Activated CD4-positive, alpha-beta T cell treated with anti-CD3 and anti-CD28 coated beads for 36 hours (primary cell): ENCODE measurements at places on chromosomes 7 and 10. TPM values are rescaled to one million over a fixed set of nuclear protein-coding genes. Genes with fewer than 3 reads are reported as not detected.

- H3K27ac ChIP-seq: peak overlapping the region; percentile 84
- peaks cover 38% of the 10 kb centered on the region for H3K4me1 ChIP-seq
- H3K4me3 ChIP-seq: peak overlapping the region; percentile 95
- no peak for DNase-seq
- peaks cover 2% of the 10 kb centered on the region for H3K27me3 ChIP-seq
- H3K36me3 ChIP-seq: peaks cover 5% of the 10 kb centered on the region
Measured at GRCh38 chr7:131110297-131111080, 217.2 kb upstream of the MKLN1 start.

DNA sequence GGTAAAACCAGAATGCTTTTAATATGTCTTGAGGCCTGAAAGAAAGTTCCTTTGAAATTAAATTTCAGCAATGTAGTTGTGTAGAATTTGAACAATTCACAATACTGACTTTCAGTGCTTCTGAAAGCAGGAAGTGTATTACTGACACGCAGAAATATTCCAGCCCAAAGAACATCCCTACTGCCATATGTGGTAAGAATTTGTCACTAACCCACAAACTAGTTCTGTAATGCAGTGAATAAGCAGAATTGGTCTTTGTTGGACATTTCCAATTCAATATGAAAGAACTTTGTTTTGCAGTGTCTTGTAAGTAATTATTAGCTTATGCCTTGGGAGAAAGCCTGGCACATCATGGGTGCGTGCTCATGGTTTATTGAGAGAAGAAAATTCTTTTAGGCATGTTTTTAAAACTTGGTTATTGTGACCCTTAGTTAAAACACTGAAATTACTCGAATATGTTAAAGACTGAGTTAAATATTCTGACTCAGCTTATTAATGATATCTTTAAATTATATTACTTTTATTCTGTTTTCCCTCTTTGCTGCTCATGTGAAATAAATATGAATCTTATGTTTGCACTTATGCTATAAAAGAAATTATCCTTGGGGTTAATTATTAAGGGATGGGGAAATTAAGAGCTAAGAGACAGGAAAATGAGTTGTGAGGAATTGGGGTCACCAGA is 33.4 kb downstream of the PTPN12 start:
- H3K36me3 ChIP-seq: peaks cover 5% of the 10 kb centered on the region
- no peak overlapping the region for H3K4me3 ChIP-seq
- no peak for DNase-seq
- no peak overlapping the region for H3K27ac ChIP-seq
- H3K27me3 ChIP-seq: no peaks in the 10 kb centered on the region

DNA sequence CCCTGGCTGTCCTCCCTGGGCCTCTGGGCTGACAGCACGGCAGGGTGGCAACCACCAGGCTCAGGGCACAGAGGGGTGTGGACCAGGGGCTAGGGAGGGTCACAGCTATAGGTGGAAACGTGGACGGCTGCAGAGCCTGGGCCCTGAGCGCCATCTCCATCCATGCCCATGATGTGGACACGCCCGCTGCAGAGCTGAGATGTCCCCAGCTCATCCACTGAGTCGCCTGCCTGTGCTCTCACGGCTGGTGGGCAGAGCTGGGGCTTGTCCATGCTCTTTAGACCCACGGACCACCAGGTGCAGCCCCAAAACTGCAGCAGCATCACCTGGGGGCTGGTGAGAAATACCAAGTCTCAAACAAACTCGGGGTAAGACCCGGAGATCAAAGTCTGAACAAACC is 16.1 kb downstream of the TECPR1 start:
- DNase-seq: no peak
- H3K27me3 ChIP-seq: no peaks in the 10 kb centered on the region
- H3K4me3 ChIP-seq: no peak overlapping the region

- H3K27me3 ChIP-seq: peaks cover 3% of the 10 kb centered on the region
- no peaks in the 10 kb centered on the region for H3K4me1 ChIP-seq
- H3K36me3 ChIP-seq: no peaks in the 10 kb centered on the region
- no peak for DNase-seq
Measured at GRCh38 chr7:18117482-18117881, 89.8 kb upstream of the PRPS1L1 start.

- H3K27me3 ChIP-seq: no peaks in the 10 kb centered on the region
- H3K36me3 ChIP-seq: no peaks in the 10 kb centered on the region
- no peaks in the 10 kb centered on the region for H3K4me1 ChIP-seq
- no peak overlapping the region for H3K27ac ChIP-seq
Measured at GRCh38 chr7:103059471-103059870, 15.1 kb downstream of the FBXL13 start.

DNA sequence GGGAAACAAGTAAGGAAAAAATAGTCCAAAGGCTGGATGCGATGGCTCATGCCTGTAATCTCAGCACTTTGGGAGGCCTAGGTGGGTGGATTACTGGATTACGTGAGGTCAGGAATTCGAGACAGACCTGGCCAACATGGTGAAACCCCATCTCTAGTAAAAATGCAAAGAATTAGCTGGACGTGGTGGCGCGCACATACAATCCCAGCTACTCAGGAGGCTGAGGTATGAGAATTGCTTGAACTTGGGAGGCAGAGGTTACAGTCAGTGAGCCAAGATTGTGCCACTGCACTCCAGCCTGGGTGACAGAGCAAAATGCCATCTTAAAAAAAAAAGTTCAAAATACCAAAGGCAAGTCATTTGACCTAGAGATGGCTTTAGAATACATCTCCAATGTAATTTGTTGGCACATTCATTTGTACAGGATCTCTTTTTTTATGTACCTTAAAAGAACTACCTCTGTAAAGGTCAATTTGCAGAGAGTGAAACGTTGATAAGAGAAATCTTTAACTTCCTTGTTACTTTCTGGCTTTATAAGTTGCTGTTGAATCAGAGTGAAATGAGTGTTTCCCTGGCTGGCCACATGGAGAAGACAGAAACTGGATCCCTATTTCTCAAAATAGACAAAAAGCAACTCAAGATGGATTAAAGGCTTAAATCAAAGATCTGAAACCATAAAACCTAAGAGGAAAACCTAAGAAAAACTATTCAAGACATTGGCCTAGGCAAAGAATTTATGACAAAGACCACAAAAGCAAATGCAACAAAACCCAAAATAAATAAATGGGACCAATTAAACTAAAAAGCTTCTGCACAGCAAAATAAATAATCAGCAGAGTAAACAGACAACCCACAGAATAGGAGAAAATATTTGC is 260.7 kb downstream of the KLF6 start:
- H3K4me3 ChIP-seq: no peak overlapping the region
- H3K27ac ChIP-seq: no peak overlapping the region
- H3K27me3 ChIP-seq: no peaks in the 10 kb centered on the region
- H3K4me1 ChIP-seq: no peaks in the 10 kb centered on the region
- no peak for DNase-seq

DNA sequence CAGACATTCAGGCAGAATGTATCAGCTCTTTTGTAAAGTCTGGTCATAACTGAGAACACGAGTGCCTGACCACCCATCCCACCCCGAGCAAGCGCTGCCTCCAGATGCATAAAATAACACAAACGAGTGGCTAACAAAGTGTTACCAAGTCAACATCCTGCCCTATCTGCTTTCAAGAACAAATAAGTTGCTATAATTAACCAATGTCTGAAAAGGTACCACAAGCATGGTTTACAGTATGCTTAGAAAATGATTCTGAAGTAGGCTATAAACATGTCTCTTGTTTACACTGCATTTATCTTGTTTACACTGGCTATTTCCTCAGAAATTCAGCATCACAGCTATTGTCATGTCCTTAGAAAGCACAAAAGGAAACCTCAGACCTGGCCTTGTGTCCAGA is 49.5 kb downstream of the PIK3AP1 start:
- DNase-seq: no peak
- H3K4me3 ChIP-seq: no peak overlapping the region
- H3K27ac ChIP-seq: no peak overlapping the region
- H3K4me1 ChIP-seq: peaks cover 9% of the 10 kb centered on the region
- H3K36me3 ChIP-seq: no peaks in the 10 kb centered on the region
- no peaks in the 10 kb centered on the region for H3K27me3 ChIP-seq

DNA sequence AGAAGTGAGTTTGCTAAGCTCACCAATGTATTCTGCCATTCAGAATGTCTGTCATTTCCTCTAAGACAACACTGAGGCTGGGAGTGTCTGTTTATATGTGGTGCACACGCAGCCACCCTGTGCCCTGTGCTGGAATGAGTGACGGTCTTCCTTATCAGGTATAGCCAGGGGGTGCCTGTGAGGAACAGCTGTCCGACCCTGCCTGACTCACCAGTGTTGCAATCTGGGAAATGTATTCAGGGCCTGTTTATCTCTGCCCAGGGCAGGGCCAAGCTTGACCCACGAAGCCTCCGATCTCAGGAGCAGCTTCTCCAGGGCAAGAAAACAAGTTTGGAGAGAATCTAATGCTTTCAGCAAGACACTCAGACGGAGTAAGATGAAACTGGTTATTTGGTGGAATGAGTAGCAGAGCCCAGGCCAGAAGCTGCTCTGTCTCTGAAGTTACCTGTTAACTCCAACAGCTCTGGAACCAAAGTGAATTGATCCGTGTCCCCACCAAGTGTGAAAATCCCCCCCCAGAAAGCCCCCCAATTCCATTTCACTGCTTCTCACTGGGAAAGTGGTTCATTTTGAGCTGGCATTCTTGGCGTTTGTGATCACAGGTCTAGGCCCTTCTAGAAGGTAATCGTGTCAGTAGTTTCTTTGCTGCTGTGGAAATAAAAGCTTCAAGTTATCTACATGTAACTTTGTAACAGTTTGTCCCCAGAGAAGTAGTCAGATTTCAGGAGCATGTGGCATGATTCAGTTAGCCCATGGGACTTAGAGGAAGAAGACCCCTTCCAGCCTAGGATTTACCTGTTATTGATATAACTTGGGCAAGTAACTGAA is 6.1 kb upstream of the UBE2H start:
- H3K36me3 ChIP-seq: no peaks in the 10 kb centered on the region
- no peaks in the 10 kb centered on the region for H3K4me1 ChIP-seq
- no peaks in the 10 kb centered on the region for H3K27me3 ChIP-seq
- DNase-seq: no peak
- peak overlapping the region; percentile 14 for H3K27ac ChIP-seq
- H3K4me3 ChIP-seq: no peak overlapping the region

GRCh38 chr10:119219871-119220270 is 12.5 kb downstream of the GRK5 start:
- DNase-seq: no peak
- no peaks in the 10 kb centered on the region for H3K36me3 ChIP-seq
- peaks cover 28% of the 10 kb centered on the region for H3K4me1 ChIP-seq
- H3K4me3 ChIP-seq: no peak overlapping the region
- H3K27ac ChIP-seq: no peak overlapping the region
- no peaks in the 10 kb centered on the region for H3K27me3 ChIP-seq

DNA sequence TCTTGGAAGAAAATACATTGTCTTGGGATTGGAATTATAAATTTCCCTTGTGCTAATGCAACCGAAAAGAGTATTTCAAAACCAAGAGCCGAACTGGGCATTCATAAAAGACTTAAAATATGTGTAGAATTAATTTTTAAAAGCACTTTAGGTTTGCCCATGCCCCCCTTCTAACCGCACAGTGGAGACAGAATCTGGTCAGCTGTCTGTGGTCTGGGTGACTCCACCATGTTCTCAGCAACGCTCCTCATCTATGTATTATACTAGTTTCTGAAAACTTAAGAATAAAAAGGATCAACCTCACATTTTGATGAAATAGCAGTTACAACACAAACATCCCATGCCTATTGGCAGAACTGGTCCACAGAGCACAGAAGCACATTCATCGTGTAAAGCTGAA is 192.6 kb upstream of the C7orf33 start:
- peaks cover 33% of the 10 kb centered on the region for H3K27me3 ChIP-seq
- H3K4me3 ChIP-seq: no peak overlapping the region
- H3K36me3 ChIP-seq: no peaks in the 10 kb centered on the region
- H3K27ac ChIP-seq: no peak overlapping the region

DNA sequence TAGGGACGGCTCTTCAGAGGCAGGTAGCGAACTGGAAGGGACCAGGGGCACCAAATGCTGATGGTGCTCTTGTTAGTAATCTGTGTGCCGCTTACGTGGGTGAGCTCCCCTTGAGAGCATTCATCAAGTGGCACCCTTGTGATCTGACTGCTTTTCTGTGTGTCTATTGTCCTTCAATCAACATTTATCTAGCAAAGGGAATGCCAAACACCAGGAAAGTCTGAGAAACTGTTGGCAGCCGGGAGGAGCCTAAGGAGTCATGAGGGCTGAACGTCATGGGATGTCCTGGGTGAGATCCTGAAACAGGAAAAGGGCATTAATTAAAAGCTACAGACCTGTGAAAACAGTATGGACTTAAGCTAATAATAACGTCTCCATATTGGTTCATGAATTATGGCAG is 733.1 kb downstream of the TYW1 start:
- H3K36me3 ChIP-seq: no peaks in the 10 kb centered on the region
- H3K4me1 ChIP-seq: no peaks in the 10 kb centered on the region
- no peak overlapping the region for H3K4me3 ChIP-seq

DNA sequence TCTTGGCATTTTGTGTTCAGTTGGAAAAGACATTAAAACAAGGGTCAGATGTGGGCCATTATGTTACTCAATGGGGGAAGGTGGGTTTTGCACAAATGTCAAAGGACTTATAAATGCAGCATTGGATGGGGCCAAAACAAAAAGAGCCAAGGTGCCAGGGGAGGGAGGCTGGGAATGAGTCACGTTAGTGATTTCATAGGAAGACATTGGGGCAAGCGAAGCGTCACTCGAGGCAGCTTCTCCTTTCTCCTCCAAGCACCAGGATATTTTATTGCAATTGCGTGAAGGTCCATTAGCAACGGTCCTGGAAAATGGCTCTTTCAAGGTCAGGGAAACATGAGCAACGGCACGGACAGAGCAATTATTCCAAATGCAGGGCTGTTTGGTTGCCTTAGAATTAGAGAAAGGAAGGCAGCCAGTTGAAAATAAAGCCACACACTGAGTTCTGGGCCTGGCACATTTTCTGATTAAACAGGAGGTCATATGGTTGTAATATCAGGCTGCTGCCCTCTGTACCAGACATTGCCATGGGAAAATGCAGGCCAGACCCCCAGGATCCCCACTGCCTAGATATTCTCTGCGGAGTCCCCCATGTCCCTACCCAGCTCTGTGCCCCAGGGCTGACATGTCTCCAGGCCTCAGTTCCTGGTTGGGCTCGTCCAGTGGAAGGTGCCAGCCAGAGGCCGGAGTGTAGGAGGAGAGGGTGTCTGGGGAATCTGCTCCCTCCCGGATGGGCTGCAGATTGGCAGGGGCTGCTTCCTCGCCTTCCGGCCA is 63.3 kb upstream of the NANOS1 start:
- H3K36me3 ChIP-seq: no peaks in the 10 kb centered on the region
- no peak overlapping the region for H3K27ac ChIP-seq
- no peak for DNase-seq
- H3K27me3 ChIP-seq: peaks cover 11% of the 10 kb centered on the region
- H3K4me1 ChIP-seq: no peaks in the 10 kb centered on the region
- no peak overlapping the region for H3K4me3 ChIP-seq

GRCh38 chr10:51602326-51602725 is 97.1 kb downstream of the CSTF2T start:
- H3K36me3 ChIP-seq: no peaks in the 10 kb centered on the region
- no peaks in the 10 kb centered on the region for H3K4me1 ChIP-seq
- DNase-seq: no peak
- no peaks in the 10 kb centered on the region for H3K27me3 ChIP-seq
- no peak overlapping the region for H3K27ac ChIP-seq
- no peak overlapping the region for H3K4me3 ChIP-seq

GRCh38 chr7:97179454-97180104 is 62.1 kb downstream of the SDHAF3 start:
- no peaks in the 10 kb centered on the region for H3K27me3 ChIP-seq
- H3K4me3 ChIP-seq: no peak overlapping the region
- H3K36me3 ChIP-seq: peaks cover 3% of the 10 kb centered on the region
- H3K27ac ChIP-seq: no peak overlapping the region

GRCh38 chr7:150855046-150855445 is 2.7 kb downstream of the AOC1 start:
- no peak overlapping the region for H3K27ac ChIP-seq
- peaks cover 18% of the 10 kb centered on the region for H3K27me3 ChIP-seq
- H3K36me3 ChIP-seq: no peaks in the 10 kb centered on the region
- H3K4me1 ChIP-seq: peaks cover 2% of the 10 kb centered on the region
- H3K4me3 ChIP-seq: no peak overlapping the region
- DNase-seq: no peak

Gene OR6B1
- not detected for total RNA-seq
